Fibroblast of skin of left biceps (primary cell): ENCODE measurements at places on chromosomes 3 and 15.

DNA sequence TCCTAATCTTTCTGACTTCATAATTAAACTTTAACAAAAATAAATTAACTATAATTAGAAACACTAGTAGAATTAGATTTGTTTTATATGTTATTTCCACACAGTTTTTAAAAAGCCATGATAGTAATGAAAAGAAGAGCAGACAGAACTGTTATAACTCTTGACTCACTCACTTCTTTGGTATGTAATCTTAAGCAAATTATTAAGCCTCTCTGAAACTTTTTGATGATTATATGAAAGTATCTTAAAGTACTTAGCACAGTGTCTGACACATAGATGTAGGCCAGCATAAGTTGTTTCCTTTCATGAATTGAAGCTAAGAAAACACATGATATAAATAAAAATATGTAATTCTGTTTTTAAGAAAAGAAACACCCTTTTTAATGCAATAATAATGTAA, 123.6 kb upstream of the MLF1 start:
- DNase-seq: no peak

DNA sequence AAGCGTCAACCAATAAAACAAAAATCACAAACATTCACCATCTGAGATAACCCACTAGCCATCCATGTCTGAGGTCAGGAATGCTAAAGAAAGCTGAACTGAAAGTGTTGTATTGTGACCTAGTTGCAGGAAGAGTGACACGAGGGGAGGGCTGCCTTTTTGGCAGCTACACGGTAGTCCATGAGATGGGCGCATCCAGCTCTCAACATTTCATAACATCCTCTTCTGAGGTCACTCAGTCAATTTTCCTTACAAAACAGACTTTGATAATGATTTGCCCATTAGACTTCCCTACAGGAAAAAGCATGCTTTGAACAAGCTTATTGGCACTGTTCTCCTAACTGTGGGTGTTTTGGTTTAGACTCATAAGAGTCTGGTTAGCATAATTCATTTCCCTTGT, 15.4 kb upstream of the SHF start:
- no peak for DNase-seq

GRCh38 chr3:44232407-44232806, 9.3 kb upstream of the TOPAZ1 start:
- no peak for DNase-seq

GRCh38 chr3:43856351-43856750, 165.6 kb downstream of the ABHD5 start:
- no peak for DNase-seq

- DNase-seq: no peak
These were observed 23.3 kb downstream of the SCG5 start for GRCh38 chr15:32664796-32665195.

DNA sequence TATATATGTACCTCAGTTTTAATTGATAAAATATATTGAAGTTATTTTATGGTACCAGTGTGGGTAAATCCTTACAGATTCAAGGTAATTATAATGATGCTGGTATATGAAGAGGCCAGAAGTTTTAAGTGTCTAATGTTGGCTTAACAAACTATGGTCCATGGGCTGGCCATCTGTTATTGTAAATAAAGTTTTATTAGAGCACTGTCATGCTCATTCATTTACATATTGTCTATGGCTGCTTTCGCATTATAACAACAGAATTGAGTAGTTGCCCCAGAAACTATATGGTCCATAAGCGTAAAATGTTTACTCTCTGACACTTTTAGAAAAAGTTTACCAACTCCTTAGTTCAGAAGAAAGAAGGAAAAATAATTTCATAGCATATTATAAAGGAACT, 67.9 kb downstream of the MEF2A start:
- no peak for DNase-seq

DNA sequence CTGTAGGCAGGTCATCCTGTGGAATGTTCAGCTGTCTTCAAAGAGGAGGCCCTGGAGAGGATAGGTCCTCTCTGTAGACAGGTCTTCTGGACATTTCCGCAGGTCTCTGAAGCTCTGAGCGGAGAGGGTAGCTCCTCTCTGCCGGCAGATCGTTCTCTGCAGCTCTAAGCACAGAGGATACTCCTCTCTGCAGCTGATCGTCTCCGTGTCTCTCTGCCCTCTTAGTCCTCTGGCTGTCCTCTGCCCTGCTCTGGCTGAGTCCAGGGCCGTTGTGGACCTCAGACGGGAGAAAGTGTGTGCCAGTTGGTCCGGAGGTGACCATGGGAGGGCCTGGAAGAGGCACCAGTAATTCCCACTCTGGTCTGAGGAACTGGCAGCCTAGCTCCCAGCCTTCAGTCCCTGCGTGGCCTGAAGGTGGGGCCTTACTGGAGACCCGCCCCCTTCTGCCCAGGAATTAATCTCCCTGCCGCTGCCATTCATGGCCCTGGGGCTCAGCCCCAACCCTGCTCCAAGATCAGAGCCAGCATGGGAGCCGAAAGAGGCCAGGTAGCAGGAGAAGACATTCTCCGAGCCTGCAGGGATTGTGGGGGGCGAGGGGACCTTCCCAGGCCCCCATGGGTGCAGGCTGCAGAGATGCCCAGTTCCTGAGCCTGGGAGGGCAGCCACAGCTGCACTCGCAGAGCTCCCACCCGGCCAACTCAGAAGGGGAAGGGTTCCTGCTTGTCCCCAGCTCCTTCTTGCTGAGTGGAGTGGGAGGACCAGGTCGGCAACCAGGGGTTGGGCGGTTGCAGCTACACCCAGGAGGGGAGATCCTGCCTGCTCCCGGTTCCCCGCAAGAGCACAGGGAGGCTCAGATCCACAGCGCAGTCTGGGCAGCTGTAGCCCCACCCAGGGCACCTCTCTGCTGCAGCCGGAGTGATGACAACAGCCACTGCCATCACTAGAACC, 488.7 kb downstream of the RSL24D1 start:
- no peak for DNase-seq
